ENCODE measurements at places on chromosomes 6 and 20.

DNA sequence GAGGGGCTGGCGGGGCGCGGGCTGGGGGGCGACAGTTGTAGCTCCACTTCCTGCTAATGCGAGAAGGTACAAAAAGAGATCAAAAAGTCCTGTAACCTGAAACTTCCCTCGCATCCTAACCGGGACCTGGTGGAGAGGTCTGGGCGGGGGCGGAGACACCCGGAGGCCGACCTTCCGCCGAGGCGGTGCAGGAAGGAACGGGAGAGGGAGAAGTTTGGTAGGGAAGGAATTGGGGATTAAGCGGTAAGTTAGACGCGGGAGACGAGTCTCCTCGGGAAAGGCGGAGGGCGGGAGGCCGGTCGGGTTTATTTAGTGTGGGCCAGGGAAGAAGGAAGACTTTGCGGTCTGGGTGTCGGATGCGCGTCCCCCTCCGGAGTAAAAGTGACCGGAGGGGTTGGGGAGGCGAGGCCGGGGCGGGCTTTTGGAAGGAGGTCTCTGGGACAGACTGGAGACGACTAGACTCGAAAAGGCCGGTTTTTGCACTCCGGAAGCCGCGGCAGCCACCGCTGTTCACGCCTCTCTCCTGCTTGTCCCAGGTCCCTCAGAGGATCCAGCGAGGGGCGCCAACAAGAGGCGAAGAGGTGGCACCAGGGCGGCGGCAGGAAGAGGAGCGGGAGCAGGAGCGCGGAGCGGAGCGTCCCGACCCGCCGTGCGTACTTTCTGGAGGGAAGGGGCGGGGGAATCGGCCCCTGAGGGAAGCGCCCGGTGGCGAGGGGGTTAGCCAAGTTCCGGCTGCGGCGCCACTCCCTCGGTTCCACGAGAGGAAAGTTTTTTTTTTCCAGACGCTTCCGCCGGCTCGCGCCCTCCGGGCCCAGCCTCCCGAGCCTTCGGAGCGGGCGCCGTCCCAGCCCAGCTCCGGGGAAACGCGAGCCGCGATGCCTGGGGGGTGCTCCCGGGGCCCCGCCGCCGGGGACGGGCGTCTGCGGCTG, 734 bp downstream of the TPBG start:
- DNase-seq: no peak

GRCh38 chr6:147776631-147777213, 268.2 kb downstream of the SAMD5 start:
- no peak for DNase-seq

DNA sequence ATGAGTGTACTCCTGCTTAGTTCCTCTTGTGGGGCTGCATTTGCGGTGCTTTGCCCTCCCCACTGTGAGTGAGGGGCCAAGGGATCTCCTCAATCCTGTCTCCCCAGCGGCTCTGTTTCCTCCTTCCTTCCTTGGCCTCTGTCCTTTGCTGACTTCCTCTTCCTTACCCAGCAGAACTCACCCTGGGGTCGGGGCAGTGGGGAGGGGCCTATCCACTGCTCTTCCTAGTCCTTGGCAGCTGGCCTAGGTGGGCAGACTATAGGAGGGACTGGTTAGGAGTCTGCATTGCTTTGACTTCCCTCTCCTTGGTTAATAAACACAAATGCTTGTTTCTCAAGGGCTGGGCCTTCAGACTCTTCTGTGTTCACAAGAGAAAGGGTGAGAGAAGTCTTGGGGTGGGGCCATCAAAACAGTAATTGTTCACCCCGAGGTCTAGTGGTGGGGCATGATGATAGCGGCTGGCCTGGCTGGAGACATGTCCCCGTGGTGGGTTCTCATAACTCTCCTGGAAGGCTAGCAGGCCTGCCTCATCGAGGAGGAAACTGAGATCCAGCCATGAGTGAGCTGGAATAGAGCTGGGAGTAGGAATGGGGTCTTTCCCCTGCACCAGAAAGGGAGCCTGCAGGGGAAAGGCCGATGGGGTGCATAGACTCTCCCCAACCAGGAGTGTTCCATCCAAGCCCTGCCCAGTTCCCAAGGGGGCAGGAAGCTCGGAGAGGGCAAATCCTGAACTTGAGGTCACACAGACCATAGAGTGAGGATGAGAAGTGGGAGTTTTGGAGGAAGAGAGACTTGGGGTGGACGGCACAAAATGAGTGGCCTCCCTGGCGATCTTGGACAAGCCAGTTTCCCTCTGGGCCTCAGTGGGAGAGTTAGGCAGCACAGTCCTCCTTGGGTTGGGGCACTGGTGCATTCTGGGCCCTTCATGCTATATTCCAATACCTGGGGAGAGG, 12.7 kb downstream of the FAM110A start:
- DNase-seq: no peak

GRCh38 chr6:47414423-47415167, 63.0 kb upstream of the CD2AP start:
- DNase-seq: no peak

GRCh38 chr6:69007781-69008180, 372.7 kb downstream of the ADGRB3 start:
- no peak for DNase-seq

DNA sequence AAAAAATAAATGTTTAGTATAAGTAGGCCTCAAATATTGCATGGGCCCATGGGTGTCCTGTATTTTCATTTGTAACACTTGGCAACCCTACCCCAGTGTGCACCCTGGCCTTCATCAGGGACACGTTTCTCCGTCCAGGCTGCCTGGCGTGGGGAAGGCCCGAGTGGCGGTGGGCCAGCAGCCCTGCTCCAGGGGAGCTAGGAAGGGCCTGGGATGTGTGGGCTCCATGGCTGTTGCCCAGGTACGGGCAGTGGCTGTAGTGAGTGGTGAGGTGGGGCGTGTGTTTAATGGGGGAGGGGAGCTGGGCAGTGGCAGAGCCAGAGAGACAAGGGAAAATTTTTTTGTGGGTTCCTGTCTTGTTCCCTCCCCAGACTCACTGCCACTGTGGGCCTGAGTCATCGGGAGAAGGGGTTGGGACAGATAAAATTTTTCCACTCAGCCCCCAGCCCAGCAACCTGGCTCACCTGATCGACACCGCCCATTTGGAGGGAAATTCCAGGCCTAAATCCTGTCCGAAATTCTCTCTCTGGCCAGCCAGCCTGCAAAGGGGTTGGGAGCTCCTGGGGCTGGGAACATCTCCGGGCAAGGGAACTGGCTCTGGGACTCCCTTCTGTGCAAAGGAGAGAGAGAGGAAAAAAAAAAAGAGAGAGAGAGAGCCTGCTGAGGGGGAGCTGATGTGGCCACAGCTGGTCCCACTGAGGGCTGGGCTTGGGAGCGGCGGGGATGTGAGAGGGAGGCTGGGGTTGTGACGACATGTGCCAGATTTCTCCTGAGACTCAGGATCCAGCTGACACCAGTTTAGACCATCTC, 32.5 kb upstream of the VEGFA start:
- no peak for DNase-seq

All from NCI-H1694 treated with DMSO at 0.1 percent for 48 hours (cell line).